Dermis blood vessel endothelial cell (primary cell): ENCODE measurements at places on chromosomes 1 and 21.

DNA sequence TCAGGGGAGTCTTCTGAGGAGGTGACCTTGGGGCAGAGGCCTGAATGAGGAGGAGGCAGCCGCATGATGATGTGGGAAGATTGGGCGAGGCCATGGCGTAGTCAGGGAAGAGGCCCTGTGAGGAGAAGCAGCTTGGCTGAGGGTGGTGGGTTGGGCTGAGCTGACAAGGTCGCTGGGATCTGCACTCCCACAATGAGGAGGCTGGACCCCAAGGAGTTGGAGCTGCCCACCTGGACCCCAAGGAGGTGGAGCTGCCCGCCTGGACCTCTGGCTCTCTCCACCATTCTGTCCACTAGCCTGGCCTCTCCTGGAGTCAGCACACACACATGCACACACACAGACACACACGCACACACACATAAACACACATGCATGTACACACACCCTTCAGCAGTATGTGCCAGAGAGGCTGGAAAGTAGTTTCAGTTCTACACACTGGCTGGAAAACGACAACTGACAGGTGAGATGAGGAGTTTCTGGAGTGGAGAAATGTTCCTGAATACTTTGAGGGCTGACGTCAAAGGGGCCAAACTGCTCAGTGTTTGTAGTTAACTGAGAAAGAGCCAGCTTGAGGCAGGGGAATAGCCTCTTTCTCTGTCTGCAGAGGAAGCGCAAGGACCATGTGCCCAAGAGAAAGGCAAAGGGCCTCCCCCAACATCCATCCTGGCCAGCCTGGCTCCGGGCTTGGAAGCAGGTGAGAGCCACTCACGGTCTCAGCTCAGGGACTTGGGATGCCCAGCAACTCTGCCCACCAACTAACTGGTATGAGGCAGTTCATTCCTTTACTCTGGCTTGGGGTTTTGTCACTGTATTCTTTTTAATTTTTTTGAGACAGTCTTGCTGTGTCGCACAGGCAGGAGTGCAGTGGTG, 7.1 kb downstream of the SMPDL3B start:
- DNase-seq, result no peak

DNA sequence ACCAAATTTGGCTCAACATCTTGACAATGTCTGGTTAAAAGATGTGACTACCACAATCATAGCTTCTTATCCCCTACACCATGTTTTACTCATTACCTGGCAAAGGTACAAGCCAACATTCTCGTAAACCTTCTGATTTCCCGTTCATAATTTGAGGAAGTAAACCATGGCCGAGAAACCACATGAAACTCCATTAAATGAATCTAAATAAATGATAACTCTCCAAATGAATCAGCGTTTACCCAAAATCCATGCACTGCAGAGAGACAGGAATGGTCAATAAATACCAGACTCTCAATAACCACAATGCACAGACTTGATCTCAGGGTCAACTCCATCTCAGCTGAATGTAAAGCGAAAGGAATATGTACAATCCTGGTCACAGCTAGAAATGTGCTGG, 125.2 kb downstream of the TYW3 start:
- no peak for DNase-seq

GRCh38 chr1:46465981-46466476, 23.6 kb upstream of the DMBX1 start:
- DNase-seq, result no peak

DNA sequence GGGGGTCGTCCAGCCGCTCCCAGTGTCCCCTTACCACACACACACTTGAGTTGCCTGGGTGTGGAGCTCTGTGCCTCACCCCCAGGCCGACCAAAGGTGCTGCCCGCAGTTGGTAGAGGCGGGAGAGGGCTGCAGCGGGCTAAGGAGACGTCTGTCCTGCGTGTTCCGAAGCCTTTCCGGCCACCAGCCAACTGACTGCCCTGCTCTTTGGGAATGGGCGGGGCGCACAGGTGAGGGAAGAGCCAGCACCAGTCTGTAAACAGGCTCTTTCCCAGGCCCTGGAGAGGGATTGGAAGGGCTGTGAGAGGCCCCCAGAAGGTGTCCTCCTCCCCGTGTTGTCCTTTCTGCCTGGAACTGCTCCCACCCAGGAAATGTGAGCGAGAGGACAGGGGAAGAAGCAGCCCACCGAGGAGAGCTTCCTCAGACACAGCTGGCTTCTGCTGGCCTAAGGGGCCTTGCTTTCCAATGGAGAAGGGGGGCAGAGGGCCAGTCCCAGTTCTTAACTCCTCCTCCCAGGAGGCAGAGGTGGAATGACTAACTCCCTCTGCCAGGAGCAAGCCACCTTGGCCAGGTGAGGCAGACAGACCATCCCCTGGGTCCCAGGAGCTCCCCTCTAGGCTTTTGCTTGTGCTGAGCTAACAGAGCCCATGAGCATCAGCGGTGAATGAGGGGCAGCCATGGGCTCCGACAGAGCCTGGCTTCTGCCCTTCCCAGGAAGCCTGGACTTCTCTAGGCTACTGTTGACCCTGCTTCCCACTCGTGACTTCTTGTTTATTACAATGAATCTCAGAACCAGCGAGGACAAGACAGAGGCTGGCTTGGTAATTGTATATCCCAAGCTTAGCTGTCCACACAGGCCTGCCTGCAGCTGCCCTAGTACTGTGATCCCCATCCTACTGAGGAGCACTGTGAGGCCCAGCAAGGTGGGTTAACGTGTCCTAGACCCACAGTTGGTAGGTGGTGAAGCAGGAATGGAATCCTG, 158.1 kb upstream of the COA6 start:
- DNase-seq, result no peak

GRCh38 chr1:153957744-153958110, 685 bp downstream of the CRTC2 start:
- DNase-seq, result peak; percentile 29

- no peak for DNase-seq
Observed at GRCh38 chr1:78367700-78368099, 123.1 kb upstream of the PTGFR start.

DNA sequence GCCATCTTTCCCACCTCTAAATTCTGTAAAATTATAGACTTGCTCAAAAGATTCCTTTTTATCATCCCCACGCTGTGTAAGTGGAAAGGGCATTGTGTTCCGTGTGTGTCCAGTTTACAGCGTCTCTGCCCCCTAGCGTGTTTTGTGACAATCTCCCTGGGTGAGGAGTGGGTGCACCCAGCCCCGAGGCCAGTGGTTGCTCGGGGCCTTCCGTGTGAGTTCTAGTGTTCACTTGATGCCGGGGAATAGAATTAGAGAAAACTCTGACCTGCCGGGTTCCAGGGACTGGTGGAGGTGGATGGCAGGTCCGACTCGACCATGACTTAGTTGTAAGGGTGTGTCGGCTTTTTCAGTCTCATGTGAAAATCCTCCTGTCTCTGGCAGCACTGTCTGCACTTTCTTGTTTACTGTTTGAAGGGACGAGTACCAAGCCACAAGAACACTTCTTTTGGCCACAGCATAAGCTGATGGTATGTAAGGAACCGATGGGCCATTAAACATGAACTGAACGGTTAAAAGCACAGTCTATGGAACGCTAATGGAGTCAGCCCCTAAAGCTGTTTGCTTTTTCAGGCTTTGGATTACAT, 61.9 kb downstream of the POFUT2 start:
- no peak for DNase-seq

GRCh38 chr1:221451741-221452140, 290.1 kb downstream of the DUSP10 start:
- no peak for DNase-seq

DNA sequence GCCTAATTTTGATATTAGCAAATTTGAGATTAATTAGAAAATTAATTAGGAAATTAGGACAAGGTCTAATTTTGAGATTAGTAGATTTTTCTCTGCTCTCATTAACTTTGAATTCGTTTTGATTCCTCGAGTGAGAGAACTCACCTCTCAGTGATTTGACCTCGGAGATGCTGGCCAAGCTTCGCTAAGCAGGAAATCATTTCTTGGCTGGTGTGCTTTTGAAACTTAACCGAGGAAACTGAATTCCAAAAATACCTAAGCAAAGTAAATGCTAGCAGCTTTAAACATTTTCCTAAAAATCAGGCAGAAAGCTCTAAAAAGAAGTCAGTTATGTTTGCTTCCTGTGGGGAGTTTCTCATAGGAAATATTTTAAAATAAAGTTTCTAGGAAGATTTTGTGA, 34.9 kb downstream of the CDC14A start:
- peak; percentile 53 for DNase-seq

GRCh38 chr21:26124421-26124833, 46.1 kb downstream of the APP start:
- peak; percentile 47 for DNase-seq

GRCh38 chr1:41891199-41891896, 27.4 kb downstream of the HIVEP3 start:
- DNase-seq, result peak; percentile 41

GRCh38 chr1:6912518-6912917, 127.3 kb downstream of the CAMTA1 start:
- peak; percentile 19 for DNase-seq

DNA sequence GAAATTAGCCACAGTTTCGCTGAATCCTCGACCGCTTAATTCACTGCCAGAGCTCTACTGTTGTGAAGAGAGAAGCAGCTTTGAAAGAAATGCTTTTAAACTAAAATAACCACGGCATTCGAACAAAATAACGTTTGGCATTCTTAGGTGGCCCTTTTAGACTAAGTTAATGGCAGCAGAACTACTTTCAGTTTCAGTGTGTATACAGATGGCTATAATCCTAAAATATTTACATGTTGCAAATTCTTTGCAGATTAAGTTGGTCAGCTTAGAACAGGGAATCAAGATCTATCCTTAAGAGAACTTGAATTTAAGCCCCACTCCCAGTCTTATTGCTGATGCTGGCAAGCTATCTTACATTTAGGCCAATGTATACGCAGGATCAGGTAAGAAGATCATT, 62.7 kb downstream of the ADSS2 start:
- no peak for DNase-seq

DNA sequence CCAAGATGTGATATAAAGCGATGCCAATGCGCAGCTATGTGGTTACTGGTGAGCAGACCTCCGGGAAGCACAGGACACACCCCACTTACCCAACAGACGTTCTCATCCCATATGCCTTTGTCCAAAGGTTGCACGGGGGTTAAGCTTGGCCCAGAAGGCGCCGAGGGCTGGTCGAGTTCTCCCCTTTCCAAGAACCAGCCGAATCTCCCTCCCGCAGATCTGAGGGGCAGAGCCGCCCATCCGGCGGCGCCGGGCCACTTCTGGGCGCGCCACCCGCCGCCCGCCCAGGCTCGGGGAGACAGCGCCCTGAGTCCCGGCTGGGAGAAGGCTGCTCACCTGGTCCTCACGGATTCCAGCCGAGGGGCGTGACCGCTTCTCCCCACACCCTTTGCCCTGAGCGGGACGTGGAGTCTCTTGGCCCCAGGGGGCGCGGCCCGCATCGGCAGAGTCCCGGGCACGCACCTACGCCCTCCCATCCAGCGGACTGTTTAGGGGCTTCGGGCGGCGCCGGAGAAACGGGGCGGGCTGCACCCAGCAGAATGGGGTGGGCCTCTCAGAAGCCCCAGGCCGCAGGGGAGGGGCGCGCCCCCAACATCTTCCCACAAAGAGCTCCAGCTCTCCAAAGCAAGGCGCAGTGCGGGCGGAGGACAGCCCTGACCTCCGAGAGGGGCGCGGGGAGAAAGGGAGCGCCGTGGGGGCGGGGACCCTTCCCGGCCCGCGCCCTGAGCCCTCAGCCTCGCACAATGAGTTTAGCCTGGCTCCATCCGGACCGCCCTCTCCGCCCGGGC, 615 bp downstream of the GPR161 start:
- peak; percentile 30 for DNase-seq

DNA sequence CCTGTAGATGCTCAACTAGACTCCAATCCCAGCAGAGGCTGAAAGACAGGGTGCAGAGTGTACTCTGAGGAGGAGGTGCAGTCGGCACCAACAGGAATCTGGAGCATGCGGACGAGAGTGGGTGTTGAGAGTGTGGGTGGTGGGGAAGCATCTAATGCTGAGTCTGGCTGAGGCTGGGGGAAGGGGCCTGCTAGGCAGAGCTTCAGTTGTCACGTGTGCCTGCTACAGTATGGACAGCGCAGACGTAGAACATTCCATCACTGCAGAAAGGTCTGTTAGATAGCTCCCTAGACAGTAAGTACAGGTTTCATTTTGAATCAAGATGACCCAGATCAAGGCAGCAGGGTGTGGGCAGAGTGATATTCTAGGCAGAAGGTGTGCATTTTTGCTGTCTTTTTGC, 23.1 kb downstream of the SNAP47 start:
- no peak for DNase-seq

- no peak for DNase-seq
Observed at GRCh38 chr1:14375226-14375625, 223.3 kb upstream of the KAZN start.

DNA sequence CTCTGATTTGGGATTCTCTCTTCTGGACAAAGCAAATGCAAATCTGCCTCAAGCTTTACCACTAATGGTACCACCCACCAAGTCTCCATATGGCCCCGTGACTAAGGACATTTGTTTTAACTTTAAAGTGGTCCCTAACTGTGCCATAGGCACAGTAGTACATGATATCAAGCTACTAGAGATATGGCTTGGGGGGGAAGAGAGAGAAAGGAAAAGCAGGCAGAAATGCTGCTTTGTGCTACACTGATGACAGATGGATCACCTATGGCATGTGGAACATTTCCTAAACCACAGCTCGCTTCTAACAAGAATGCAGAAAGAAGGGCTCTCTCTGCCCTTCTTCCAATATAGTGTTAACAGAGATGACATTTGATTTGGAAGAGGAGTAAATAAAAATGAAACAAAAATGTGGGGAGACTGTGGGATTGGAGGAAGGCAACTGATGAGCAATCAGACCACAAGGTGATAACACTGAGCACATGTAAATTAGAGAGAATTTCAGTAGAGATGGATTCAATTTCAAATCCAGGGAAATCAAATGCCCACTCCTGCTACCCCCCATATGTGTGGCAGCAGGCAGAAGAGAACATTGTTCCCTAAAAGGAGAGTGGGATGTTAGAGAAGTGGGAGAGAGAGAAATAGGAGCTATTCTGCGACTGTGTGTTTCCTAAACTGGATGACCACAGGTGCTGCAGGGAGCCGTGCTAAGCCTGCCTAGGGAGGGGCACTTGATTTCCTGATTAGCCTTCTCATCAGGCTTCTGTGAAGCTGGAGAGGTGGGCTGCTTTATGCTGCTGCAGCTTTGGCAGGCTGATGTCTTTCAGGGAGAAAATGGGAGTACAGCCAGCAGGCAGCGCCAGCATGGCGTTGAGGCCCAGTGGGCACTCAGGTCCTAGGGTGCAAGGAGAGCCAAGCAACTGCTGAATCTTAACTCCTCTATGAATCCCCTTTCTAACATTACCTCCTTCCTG, 75.3 kb downstream of the ZNF648 start:
- DNase-seq, result no peak

- DNase-seq, result peak; percentile 23
Observed at GRCh38 chr1:159429074-159429861, 2.7 kb upstream of the OR10J4 start.

DNA sequence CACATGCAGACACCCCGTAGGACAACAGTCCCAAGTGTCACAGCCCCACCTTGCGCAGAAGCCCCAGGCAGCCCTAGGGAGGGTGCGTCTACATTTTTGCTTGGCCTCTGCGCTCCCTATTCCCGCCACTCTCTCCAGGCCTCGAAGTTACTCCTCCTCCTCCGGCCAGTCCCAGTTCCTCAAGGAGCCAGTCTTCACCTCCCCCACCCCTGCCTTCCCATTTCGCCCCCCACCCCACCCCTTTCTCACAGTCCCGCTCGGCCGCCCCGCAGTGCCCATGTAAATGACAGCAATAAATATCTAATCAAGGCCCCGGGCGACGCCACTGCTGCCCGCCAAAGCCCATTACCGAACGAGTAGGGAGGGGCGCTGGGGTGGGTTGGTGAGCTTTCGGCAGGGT, 3.2 kb downstream of the DMBX1 start:
- no peak for DNase-seq
